Activated CD4-positive, alpha-beta T cell treated with anti-CD3 and anti-CD28 coated beads, Interleukin-2, amount 50 U/mL, for 48 hours (primary cell): ENCODE measurements at places on chromosomes 3 and 15.

DNA sequence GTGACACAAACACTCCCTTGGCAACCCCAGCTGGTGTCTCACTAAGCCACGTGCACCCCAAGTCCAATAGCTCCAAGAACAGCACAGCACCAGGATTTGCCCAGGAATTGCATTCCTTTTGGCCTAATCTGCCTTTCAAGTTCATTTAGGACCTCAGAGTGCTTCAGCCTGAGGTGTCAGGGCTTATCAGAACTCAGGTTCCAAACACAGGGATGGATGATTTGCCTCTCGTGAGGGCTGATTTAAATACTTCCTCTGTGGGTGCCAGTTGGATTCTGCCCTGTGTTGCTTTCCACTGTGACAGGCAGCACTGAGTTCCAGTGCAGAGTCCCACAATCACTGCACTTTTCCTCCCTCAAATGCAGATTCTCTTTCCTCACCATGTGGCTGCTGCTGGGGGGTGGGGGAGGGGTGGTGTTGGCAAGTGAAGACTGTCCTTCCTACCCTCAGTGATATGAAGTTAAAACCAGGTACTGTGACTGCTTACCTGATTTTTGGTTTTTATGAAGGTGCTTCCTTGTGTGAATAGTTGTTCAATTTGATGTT is 204.3 kb upstream of the STAC start:
- DNase-seq: no peak

DNA sequence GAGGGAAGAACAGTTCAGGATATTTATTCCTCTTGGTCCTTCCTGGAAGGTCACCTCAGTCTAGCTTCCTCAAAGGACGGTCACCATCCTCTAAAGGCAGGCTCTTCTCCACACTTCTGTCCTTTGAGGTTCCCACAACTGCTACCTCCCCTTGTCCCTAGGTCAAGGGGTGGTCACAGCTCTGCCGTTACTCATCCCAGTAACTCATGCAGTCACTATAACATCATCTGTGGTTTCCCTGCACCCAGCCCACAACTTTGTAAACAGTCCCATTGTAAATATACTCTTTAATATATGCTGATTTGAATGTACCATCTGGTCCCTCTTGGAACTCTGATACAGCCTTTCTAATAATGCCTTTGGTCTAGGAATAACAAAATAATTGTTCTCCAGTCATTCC is 887.4 kb downstream of the FHIT start:
- peak; percentile 9 for DNase-seq

GRCh38 chr15:42474827-42475226 is 16.1 kb downstream of the ZNF106 start:
- DNase-seq: no peak

- no peak for DNase-seq
Observed at GRCh38 chr3:12545473-12545791, at the start of gene MKRN2OS. TSS of gene MKRN2OS (minus strand) at chr3:12545499. CDS start at chr3:12545464, 35 bp downstream.

GRCh38 chr3:171522651-171523050 is 62.4 kb upstream of the TNIK start:
- DNase-seq: no peak

DNA sequence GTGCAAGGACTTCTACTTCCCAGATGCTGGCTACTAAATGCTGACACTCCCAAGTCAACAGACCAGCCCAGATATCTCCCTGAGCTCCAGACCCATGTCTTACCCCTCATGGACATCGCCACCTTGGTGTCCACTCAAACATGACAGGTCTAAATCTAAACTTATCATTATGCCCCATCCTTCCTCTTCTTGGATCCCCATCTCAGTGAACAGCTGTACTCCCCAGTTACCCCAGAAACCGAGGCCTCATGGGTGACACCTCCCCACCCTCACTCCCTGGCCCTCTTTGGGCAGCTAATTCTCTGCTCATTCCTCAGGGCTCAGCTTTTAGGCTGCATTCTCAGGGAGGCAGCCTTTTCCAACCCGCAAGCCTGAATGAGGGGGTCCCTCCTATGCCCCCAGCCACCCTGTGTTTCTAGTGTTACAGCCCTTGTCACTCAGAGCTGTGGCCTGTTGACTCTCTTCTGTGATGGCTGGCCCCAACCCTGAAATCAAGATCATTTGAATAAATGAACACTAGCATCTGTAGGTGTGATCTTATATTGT is 5.4 kb downstream of the EHD4 start:
- DNase-seq: no peak

- no peak for DNase-seq
Observed at GRCh38 chr3:107430996-107431245, 53.7 kb downstream of the CCDC54 start.

DNA sequence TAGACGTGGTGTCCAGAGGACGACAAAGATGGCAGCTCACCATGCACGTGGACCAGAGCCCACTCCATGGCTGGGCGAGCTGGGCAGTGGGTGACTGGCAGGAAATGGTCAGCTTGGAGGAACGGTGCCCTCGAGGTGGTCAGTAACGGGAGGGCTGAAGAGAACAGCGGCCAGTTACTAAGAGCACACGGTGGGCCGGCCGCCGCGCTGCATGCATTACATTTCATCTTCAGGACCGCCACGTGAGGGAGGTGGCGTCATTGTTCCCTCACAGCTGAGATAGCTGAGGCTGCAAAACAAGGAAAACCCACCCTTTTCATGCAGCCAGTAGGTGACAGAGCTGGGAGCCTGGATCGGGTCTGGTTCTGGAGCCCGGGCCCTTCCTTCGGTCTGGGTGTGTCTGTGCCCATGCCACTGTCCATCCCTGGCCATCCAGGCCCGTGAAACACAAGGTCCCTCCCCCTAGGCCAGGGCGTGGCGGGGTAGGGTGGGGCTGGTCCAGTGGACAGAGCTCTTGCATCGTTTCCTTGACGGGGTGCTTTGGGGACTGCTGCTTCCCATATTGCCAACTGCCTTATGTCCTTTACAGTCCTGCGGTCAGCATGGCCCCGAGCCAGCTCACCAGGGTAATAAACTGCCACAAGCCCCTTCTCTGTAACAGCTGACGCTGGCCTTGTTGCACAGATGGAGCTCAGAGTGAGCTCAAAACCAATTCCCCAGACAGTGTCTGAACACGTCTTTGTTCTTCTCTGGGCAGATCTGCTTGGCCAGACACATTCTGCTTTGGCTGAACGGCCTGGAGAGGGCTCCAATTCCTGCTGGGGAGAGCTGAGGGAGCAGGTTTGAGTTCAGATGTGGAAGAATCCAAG is 51.8 kb downstream of the RGMA start:
- no peak for DNase-seq

- no peak for DNase-seq
Observed at GRCh38 chr3:94036909-94037507, 8.6 kb upstream of the STX19 start.

GRCh38 chr15:62771234-62771633 is 271.3 kb upstream of the TPM1 start:
- DNase-seq: no peak

GRCh38 chr15:25600751-25601150 is 161.9 kb upstream of the UBE3A start:
- DNase-seq: no peak

DNA sequence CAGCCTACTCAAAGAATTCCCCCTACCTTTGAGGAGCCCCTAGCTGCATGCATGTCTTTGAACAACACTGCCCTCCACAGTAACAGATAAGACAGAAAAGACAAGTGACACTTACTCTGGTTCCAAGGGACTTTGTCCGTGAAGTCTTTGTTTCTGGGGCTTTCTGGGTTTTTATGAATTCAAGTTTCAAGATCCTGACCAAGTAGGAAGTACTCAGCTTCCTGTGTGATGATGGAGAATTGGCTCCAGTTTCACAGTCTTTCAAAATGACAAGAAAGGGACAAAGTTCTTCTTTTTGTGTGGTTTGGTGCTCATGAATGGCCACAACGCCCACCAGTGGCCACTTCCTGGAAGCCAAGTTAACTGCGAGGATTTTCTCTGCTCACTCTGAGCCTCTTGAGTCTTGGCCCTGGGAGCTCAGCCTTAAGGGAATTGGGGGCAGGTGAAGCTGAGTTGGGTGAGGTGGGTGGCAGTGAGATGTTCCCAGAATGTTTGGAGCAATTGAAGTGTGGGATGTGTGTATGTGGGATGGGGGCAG is at the start of gene CCR1:
CCR1 (minus strand) TSS at position 147 of the 538 bp plus-strand sequence. CDS start 4,000 bp downstream, outside the sequence.
- DNase-seq: peak; percentile 74

DNA sequence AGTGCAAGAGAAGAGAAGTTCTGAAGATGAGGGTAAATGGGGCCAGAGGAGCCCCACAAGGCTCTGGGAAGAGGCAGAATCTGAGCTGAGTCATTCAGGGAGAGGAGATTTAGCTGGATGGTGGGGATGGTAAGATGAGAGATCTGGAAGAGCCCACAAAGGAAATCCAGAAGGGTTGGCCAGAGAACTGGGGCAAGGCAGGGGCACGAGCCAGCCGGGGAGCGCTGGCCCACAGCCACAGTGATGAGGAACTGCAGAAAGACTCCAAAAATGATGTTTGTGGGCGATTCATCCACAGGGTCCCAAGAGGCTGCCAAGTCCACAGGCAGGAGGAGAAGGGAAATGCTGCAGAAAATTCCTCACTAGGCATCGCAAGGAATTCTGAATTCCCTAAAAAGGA is 75.9 kb upstream of the ATP2B2 start:
- DNase-seq: no peak

GRCh38 chr3:42428830-42429229 is 18.4 kb upstream of the LYZL4 start:
- no peak for DNase-seq

DNA sequence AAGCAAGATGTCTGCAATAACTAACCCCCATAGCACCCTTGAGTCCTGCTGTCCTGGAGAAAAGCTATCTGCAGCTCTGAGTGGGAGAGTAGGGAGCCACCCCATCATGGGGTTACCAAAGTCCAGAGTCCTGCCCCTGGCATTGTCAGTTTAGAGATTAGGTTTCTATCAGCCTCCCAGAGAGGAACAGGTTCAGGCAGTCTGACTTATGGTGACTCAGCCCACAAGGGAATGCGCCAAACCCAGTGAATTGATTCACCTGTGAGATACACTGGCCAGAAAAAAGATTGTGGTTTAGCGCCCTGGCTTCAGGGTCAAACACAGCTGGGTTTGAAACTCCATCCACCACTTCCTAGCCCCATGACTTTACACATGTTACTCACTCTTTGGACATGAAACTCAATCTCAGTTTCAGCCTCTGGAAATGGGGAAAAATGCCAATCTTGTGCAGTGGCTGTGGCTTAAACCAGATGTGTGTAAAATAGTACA is 263.6 kb upstream of the HES1 start:
- peak; percentile 7 for DNase-seq
